Activated CD4-positive, alpha-beta T cell treated with anti-CD3 and anti-CD28 coated beads for 36 hours (primary cell): ENCODE measurements at places on chromosomes 1 and 21. TPM values are rescaled to one million over a fixed set of nuclear protein-coding genes. Genes with fewer than 3 reads are reported as not detected.

DNA sequence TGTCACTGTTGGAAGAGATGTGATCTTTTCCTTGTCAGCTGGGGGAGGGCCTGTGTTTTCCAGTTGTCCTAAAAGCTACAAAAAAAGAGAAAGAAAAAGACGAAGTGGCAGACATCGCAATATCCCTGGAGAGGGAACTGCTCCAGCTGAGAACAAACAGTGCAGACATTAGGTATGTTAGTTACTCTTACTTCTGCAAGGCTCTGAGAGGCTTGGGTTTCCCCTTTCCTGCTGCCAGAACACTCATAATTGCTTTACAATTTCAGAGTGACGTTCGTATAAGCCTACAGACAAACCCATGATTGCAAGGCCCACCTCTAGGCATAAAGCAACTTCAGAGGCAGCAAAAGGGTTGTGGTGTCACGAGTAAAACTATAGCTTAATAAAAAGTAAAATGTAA lies 31.1 kb downstream of the CD160 start:
- no peak for DNase-seq

GRCh38 chr1:24866211-24867083 lies 63.6 kb downstream of the RUNX3 start:
- DNase-seq, result no peak

DNA sequence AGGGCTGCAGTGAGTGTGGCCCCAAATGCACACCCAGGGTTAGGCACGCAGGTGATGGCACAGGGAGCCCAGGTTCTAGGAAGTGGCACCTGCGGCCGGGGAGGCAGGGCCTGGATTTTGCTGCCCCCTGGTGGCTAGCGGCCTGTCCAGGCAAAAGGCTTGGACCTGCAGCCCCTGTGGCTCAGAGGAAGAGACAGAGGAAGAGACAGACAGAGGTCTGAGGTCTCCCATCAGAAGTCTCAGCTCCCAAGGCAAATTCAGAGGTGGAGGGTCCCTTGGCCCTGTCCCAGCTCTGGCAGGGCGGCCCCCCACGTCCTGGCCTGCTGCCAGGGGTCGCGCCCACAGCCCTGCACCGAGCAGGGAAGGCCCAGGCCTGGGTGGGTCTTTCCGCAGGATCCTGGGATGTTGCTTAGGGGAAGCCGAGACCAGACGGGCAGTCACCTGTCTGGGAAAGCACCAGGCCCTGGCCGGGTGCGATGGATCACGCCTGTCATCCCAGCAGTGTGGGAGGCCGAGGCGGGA lies 8.0 kb upstream of the TNFRSF14 start:
- DNase-seq, result peak; percentile 93

DNA sequence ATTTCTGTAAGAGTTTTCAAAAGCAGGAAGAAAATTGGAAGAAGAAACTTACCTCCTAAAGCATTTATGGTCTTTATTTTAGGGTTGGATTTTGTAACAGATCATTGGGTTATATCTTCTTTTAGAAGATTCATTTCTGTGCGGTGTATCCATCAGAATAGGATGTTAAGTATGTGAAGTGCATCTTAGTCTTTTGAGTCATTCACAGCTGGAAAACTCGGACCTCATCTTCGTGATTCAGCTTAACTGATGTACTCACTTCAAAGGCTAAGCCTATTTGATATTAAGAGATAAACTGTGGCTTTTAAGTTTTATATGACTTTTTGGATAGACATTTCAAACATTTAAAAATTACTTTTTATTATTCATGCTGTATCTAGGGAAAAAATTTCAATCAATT lies 56.3 kb downstream of the GIPC2 start:
- DNase-seq, result no peak

DNA sequence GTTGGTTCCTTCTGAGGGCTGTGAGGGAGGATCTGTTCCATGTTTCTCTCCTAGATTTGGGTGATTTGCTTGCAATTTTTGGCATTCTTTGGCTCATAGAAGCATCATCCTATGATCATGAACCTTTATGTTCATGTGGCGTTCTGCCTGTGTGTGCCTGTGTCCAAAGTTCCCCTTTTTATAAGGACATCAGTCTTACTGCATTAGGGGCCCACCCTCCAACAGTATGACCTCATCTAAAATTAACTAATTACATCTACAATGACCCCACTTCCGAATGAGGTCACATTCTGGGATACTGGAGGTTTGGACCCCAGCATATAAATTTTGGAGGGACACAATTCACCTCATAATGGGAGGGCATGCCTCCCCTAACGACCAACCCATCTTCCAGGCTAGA lies 12.8 kb upstream of the CAMK1G start:
- DNase-seq, result no peak

DNA sequence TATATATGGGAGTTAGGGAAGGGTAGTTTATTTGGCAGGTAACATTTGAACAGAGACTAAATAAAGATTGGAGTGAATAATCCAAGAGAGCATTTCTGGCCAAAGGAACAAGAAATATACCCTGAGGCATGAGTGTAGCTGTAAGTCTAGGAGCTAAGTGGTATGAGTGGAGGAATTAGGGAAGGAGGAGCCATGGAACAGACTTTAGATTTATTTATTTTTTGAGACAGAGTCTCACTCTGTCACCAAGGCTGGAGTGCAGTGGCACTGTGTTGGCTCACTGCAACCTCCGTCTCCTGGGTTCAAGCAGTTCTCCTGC lies 18.4 kb downstream of the CAPZA1 start:
- no peak for DNase-seq

- peak; percentile 26 for DNase-seq
Observed at GRCh38 chr21:25640202-25640942, 1.3 kb downstream of the JAM2 start.

GRCh38 chr1:3350506-3351261 lies 103.8 kb upstream of the ARHGEF16 start:
- DNase-seq, result no peak

DNA sequence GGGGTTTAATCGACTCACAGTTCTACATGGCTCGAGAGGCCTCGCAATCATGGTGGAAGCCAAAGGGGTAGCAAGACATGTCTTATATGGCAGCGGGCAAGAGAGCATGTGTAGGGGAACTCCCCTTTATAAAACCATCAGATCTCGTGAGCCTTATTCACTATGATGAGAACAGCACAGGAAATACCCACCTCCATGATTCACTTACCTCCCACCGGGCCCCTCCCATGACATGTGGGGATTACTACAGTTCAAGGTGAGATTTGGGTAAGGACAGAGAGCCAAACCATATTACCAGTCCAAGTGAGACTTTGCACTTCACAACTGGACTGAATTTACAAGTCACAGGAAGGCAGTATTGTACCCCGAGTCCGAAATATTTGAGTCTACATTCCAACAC lies 73.9 kb upstream of the ANGPTL1 start:
- peak; percentile 18 for DNase-seq

DNA sequence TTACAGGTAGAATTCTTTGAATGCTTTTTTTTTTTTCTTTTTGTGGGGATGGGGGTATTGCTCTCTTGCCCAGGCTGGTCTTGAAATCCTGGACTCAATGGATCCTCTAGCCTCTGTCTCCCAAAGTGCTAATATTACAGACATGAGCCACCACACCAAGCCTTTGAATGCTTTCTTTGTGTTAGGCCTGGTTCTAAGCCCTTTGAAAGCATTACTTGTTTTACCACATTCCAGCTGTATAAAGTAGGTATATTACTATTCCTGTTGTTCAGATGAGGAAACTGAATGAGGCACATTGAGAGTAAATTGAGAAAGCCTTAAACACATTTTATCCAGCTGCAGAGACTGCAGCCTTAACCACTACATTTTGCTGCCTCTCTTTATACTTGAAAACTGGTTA lies 841.8 kb upstream of the ADGRL4 start:
- no peak for DNase-seq

- DNase-seq, result no peak
Observed at GRCh38 chr1:226872437-226872836, 2.0 kb downstream of the PSEN2 start.

GRCh38 chr1:935751-936231 lies 12.1 kb downstream of the SAMD11 start:
- no peak for DNase-seq

DNA sequence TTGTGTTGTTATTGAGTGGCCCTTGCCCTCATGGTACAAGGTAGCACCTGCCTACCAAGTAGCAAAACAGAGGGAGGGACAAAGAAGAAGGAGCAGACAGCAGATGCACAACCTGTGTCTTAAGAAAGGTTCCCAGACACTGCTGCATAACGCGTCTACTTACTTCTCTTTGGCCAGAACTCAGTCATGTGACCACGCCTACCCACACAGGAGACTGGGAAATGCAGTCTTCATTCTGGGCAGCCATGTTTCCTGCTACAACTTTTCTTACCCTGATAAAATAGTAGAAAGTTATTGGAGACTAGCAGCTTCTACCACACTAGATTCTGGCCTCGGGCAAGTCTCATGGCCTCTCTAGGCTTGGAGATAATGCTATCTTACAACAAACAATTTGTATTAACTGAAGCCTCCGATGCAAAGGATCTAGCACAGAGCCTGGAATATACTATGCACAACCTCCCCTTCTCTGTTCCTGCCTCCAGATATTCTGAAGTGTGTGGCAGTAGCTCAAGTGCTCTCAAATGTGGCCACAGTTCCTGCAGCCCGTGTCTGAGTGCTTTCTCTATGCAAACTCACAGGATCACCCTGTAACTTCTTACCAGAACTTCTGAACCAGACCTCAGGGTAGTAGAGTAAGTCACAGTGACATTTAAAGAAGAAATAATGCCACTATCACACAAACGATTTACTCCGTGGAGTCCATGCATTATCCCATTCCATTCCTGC lies 34.1 kb upstream of the BTG2 start:
- peak; percentile 86 for DNase-seq

DNA sequence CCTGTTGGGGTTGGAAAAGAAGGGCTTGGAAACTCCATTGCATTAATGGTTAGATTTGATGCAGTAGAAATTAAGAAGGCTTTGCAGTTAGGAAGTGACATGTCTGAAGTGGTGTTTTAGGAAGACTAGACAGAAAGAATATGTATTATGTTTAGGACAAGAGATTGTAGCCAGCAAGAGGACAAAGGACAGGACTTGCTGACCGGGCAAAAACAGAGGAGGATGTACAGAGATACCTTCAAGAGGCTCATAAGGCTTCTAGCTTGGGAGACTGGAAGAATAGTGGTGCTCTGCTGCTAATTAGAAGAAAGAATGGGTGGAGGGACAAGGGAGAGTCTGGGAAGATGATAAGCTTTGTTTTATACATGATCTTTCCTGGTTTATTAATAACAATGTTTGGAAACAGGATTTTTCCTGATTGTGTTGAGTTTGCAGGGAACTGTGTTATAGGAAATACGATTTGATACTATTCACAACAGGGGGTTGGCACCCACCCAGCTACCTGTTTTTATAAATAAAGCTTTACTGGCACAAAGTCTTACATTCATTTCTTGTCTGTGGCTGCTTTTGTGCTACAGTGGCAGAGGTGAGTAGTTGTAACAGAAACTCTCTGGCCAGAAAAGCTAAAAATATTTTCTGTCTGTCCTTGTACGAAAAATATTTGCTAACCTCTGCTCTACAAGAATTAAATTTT lies 37.1 kb upstream of the TMCO2 start:
- no peak for DNase-seq

DNA sequence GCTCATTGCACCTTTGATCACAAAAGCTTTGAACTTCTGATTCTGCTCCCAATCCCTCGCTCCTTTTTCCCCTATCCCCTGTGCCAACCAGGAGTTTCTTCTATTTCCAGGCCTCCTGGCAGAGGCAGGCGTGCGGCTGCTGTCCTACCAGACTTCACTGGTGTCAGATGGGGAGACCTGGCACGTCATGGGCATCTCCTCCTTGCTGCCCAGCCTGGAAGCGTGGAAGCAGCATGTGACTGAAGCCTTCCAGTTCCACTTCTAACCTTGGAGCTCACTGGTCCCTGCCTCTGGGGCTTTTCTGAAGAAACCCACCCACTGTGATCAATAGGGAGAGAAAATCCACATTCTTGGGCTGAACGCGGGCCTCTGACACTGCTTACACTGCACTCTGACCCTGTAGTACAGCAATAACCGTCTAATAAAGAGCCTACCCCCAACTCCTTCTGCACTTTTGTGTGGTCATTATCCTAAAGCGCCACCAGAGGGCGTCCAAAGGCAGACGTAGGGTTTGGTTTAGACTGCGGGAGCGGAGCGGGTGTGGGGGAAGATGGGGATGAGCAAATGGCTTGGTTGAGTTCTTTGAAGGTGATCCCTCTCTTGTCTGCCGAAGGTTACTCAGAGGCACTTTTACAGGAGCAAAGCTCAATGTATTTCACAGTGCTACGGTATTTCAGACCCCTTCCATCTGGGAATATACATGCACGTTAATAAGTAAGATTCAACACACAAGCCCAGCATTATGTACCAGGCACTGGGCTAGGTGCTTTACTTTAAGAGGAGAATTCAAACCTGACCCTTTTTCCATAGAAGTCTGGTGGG lies 24.7 kb downstream of the HMGCS2 start:
- DNase-seq, result peak; percentile 76

GRCh38 chr21:39057121-39057520 lies 126.1 kb downstream of the PSMG1 start:
- DNase-seq, result no peak

DNA sequence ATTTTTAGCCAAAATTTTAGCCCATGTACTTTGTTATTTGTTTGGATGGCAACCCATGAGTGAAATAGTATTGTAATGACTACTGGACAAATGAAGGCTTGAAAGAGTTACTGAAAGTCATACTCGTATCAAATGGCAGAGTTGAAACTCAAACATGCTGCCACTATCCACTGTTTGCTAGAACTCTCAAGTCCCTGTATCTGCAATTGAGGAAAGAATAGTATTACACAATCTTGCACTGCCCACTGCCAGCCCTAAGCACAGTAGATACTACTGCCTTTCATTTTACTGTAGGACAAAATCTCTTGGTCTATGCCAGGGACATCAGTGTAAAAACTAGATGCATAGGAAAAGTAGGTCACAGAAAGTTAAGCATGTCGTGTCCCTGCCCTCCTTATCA lies 581.1 kb upstream of the PLXNA2 start:
- no peak for DNase-seq

DNA sequence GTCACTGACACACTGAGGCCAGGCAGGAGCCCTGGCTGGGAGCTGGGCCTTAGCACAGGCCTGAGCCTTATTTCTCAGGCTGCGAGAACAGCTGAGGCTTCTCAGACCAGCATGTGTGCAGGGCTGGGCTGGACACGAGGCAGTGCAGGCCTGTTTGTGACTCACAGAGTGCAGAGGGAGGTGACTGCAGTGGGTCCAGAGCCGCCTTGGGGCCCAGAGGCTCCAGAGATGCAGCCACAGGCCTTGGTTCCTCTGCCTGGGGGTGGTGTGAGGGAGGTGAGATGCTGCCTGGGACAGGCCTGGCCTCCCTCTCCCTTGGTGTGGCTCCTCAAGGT lies 61.2 kb upstream of the ETV3 start:
- no peak for DNase-seq

DNA sequence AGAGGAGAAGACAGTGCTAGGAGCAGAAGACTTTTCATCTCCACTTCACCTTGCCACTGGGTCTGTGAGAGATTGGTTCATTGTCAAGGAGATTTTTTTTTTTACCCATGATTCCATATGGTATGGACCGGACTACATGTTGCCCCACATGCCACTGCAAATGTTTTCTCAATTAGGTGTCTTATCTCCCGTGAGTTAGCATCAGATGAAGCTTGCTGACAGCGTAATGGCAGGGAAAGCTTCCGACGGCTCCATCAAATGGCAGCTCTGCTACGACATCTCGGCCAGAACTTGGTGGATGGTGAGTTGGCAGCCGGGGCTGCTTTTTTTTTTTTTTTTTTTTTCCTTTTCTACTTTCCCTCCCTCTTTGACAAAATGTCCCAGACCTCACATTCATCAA lies 217.2 kb upstream of the NFIA start:
- DNase-seq, result no peak

The ACTN2 gene
- total RNA-seq, result 0.44 TPM

The UTS2 gene
- not detected for total RNA-seq

The PLEKHG5 gene
- 0.76 TPM for total RNA-seq

The OR2L2 gene
- 0.11 TPM for total RNA-seq

The MYBPH gene
- total RNA-seq, result not detected
